NCI-H510A treated with DMSO at 0.1 percent for 48 hours (cell line): ENCODE measurements at places on chromosomes 4 and X.

DNA sequence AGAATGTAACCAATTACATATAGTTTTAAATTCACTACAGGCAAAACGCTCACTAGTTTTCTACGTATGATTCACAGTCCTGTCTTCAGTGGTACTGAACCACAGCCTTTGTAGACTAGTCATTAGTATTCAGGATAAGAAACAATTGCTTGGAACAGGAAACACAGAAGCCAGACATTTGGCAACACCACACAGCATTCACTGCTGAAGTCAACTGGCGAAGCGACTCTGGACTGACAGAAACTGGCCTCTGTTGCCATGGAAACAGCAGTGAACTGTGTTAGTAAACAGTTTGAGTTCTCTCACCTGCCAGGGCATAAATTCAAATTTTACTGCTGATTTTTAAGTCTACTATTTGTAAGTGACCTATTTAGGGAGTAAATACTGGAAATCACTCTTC lies 57.6 kb downstream of the MAPK10 start:
- peak; percentile 9 for DNase-seq

- DNase-seq: no peak
Observed at GRCh38 chr4:21947791-21948346, 703 bp downstream of the KCNIP4 start.

DNA sequence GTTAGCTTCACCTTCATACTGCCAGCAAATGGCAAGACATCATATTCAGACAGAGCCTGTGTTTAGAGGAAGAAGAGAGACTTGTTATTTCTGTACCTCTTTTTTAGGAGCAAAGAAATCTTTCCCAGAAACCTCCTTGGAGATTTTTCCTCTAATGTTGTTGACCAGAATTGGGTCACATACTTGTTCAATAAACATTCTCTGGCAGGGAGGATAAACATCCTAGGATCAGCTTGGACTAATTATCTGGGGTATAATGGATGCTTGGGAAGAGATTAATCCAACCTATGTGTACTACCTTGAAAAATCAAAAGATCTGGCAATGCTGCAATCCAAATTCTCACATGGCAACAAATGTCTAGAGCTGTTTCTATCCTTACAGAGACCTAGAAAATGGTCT lies 8.4 kb upstream of the PRSS12 start:
- DNase-seq: no peak

DNA sequence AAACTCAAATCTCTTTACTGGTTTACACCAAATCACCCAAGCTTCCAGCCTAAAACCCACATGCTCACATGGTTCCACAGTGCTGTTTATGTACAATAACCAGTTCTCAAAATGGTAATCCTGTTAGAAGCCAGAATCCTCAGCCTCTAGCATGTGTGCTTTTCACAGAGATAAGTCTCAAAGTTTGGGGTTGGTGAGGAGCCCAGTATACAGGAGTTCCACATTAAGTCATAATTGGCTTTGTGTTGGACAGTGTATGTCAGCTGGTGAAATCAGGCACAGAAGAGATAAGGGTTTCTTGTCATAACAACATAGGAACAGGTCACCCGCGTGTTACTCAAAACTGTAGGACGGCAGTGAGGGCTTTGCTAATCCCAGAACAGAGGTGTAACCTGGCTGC lies at the start of gene TRIML1:
Gene TRIML1 (plus strand): TSS at position 301 of the 400 bp plus-strand sequence. CDS start 118 bp downstream, outside the sequence.
- DNase-seq: no peak

- DNase-seq: no peak
Observed at GRCh38 chr4:79934660-79935059, 138.4 kb downstream of the ANTXR2 start.

DNA sequence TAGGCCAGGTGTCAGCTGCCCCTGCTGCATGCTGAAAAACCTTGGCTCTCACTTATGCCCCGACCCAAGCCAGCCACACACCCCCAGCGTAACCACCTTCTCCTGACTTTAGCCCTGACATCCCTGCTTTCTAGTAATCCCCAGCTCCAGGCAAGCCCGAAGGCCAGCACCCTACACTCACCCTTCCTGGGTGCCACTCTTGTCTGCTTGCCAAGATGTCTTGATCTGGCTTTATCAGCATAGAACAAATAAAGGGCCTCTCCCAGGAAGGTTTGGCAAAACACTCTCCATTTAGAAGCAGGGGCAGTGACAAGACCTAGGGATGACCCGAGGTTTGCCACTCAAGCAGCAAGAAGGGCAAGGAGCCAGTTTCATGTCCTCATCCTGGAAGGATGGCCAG lies 6.8 kb upstream of the MAP9 start:
- no peak for DNase-seq

GRCh38 chr4:73450398-73451004 lies 14.5 kb downstream of the AFP start:
- peak; percentile 92 for DNase-seq

- no peak for DNase-seq
Observed at GRCh38 chr4:2177443-2178093, 64.4 kb downstream of the HAUS3 start.

DNA sequence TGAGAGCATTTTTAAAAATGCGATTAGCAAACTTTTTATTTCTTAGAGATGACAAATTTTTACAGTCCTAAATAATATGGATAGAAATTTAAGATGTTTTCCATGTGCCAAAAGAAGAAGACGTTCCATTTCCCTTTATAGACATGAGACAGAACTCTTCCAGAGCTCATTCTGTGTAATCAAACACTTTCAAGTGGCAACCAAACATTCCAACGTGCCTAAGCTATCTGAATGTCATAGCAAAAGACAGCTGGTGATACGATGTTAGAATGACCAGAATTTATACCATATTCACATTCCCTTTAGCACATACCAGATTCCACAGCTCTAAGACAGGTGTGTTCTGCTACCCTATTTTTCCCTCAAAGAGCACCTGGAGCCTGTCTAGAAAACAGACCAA lies 133.2 kb downstream of the ENOX2 start:
- DNase-seq: no peak

- DNase-seq: peak; percentile 56
Observed at GRCh38 chr4:47669946-47670345, 167.9 kb downstream of the CORIN start.

DNA sequence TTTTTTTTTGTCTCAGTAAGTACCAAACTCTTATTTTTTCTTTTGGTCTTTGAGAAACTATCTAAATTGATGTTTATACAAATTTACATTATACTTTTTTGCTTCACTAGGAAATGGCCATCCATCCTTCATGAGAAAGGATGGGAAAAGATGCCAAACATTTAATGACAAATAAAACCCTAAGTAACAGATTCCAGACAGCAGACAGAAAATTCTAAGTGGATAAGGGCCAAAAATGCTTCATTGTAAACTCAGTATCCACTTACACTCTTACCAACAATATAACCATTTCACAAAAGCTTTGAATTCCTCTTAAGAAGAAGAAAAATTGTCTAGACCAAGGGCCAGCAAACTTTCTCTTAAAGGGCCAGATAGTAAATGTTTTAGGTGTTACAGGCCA lies 3.5 kb downstream of the GUCY1B1 start:
- DNase-seq: no peak

GRCh38 chrX:46967547-46967946 lies 55.3 kb downstream of the JADE3 start:
- DNase-seq: no peak

GRCh38 chrX:153609917-153610835 lies 11.2 kb upstream of the CCNQ start:
- DNase-seq: peak; percentile 21

DNA sequence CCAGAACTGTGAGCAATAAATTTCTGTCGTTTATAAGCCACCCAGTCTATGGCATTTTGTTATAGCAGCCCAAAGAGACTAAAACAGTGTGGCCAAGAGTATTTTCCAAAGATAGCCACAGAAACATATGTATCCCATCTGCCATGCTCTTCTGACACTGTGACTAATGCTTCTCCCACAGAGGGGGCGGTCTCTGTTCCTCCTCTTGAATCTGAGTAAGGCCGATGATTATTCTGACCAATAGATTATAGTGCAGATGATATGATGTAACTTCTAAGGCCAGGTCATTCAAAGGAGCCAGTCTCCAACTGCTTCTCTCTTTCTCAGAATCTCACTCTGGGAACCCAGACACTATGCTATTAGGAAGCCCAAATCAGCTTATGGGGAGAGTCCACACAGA lies 570.7 kb downstream of the BCOR start:
- DNase-seq: no peak

DNA sequence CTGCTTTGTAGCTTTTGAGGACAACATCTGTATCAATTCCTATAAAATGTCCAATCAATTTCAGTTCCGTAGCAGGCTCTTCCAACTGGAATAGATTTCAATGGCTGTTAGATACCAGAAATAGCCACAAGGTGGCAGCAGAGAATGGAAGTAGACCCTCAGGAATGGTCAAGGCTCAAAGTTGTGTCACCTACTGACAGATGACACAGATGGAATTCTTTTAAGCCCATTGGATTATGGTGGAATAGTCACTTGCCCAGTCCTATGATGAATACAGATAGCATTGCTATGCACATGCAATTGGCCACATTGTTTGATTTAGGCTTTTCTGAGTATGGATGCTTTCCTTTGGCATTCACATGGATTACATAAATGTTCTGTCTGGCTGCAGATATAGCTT lies 130.4 kb upstream of the RADX start:
- peak; percentile 65 for DNase-seq

- DNase-seq: peak; percentile 19
Observed at GRCh38 chr4:184163813-184164212, 53.9 kb downstream of the ENPP6 start.

DNA sequence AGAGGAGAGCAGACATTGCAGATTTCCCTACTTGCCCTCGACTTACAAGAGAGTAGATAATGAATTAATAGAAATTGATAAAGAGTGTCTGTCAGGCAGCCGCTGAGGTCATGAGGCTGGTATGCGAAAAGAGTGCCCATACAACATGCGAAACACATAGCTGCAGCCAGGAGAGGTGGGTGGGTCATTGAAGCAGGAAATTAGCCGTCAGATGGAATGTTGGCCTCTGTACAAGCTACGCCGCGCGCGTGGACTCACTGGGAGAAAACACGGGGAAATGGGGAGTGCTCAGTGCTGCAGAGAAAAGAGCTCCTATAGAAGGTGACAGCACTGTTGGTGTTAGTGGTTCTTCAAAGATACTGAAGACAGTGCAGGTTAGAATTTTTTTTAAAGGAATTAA lies 125.1 kb downstream of the RAPGEF2 start:
- no peak for DNase-seq

DNA sequence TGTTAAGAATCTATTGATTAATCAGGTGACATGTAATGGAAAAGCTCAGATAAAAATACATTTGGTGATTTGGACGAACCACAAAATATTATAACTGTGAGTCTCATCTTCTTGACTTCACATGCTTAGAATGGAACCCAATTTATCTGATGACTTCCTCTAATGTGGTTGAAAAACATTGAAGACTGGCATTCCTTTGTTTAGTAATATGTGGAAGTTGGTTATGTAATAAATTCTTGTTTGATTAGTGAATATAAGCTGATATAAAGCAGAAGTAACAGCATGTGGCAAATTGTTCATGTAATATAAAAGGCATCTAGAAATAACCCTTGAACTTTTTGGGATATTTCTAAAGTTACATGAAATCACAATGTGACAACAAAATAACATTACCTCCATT lies 9.7 kb downstream of the GIMD1 start:
- no peak for DNase-seq

GRCh38 chrX:69236641-69237040 lies 71.4 kb upstream of the PJA1 start:
- DNase-seq: no peak

DNA sequence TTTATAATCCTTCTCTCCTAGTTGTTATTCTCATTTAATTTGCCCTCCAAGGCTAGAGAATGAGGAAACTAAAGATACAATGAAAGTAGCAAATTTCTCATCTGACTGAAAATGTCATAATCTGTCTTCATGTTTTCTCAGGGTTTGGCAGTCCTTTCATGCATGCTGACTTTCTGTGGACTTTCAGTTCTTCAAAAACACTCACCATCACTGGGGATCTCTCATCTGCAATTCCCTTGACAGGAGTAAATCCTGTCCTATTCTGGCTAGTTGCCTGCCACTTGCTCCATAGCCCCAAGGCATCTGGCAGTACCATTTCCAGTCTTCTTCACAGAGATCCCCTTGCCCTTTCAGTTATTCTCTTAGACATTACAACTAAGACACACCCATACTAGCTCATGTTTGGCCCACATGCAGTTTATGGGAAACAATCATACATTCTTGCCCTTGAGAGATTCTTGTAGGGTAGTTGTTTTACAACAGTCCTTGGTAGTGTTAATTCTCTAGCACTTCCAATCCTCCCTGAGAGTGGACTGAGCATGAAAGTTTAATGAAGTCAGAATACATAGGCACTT lies 449.7 kb upstream of the KLHL4 start:
- DNase-seq: no peak

- no peak for DNase-seq
Observed at GRCh38 chrX:114073926-114074325, 510.0 kb upstream of the HTR2C start.

DNA sequence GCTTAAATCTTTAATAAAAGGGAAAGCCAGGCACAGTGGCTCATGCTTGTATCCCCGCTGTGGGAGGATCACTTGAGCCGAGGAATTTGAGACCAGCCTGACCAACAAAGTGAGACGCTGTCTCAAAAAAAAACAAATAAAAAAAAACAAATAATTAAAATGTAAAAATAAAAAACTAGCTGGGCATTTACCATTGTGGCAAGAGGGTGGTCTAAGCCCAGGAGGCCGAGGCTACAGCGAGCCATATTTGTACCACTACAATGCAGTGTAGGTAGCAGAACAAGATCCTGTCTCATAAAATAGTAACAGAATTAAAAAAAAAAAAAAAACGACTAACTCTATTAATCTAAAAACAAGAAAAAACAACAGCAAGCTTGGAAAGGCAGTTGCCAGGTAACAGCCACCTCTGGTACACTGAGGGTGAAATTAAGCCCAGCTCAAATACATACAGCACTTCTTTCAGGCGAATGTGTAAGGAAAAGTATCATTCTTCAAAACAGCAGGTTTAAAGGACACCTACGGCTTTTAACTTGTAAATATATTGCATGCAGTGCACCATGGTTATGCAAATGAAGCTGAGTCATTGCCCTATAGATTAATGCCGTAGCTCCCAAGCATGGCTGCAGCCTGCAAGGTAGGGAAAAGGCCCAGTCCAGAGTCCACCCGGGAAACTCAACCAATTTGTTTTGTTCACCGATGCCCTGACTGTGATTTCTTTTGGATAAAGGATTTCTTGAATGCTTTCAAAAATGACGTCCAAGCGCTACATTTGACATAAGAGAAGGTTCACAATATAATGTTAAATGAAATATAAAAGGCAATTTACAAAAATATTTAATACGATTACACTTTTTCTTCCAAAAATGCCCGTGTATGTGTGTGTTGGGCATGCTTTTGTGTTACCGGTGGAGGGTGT lies 14.5 kb upstream of the TXLNG start:
- DNase-seq: peak; percentile 2
